IPS DF 6.9 (cell line): ENCODE measurements at places on chromosomes 4 and X.

DNA sequence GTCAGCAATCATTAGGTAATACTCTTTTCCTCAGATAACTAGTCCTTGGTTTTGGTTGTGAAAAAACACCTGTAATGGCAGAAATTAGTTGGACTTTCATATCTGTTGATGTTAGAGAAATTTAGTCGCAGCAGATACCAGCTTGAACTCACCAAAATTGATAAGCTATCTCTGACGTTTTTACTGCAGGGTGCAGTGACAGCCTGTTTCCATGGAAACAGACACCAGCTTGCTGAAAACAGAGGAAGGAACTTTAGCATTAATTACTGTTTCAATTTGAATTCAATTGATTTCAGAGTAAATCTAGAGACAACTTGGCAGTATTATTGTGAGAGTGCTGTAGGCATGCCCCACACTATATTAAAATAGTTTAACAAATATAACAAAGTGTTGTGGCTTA, 246.5 kb downstream of the PPP1R2C start:
- H3K27me3 ChIP-seq: no peaks in the 10 kb centered on the region
- H3K36me3 ChIP-seq: no peaks in the 10 kb centered on the region
- H3K4me1 ChIP-seq: no peaks in the 10 kb centered on the region
- no peak for DNase-seq
- no peak overlapping the region for H3K27ac ChIP-seq

DNA sequence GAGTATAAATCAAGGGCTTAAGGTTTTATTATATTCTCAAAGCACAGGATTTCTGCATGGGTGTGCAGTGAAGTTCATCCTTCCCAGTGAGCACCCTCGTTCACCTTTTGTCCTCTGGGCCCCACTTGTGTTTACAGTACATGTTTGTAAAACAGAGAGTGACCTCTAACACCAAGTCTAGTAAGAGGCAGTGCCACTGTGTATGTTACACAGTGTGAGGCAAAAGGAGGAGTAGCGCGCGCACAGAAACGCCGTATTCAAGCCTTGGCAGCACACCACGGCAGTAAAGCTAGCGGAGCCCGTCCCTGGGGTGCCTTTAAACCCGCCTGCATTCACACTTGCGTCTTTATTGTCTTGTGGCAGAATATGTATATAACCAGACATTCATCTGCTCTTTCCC, 51.9 kb downstream of the CCNI start:
- no peak for DNase-seq
- no peaks in the 10 kb centered on the region for H3K27me3 ChIP-seq
- H3K36me3 ChIP-seq: peaks cover 8% of the 10 kb centered on the region; the same call in 1 of the 2 replicates

GRCh38 chrX:37921758-37922157, 74.4 kb upstream of the DYNLT3 start:
- no peak for DNase-seq
- H3K27me3 ChIP-seq: no peaks in the 10 kb centered on the region
- H3K4me3 ChIP-seq: no peak overlapping the region

- no peak overlapping the region for H3K4me3 ChIP-seq
- no peak overlapping the region for H3K27ac ChIP-seq
- no peaks in the 10 kb centered on the region for H3K27me3 ChIP-seq
- DNase-seq: no peak
- no peaks in the 10 kb centered on the region for H3K4me1 ChIP-seq
These were observed 191.5 kb downstream of the SNCA start for GRCh38 chr4:89645482-89645881.

DNA sequence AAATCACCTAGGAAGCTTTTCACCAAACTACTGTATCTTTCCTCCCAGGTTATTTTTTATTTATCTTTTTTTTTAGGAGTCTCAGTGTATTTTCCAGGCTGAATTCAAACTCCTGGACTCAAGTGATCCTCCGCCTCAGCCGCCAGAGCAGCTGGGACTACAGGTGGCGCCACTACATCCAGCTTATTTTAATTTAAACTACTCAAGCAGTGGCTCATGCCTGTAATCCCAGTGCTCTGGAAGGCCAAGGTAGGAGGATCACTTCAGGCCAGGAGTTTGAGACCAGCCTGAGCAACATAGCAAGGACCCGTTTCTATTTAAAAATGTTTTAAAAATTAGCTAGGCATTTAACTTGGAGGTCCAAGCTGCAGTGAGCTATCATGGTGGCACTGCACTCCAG, 37.8 kb downstream of the LEF1 start:
- no peaks in the 10 kb centered on the region for H3K27me3 ChIP-seq
- no peak for DNase-seq
- H3K27ac ChIP-seq: no peak overlapping the region

- H3K4me1 ChIP-seq: no peaks in the 10 kb centered on the region
- no peaks in the 10 kb centered on the region for H3K36me3 ChIP-seq
- H3K4me3 ChIP-seq: no peak overlapping the region
These were observed 37.2 kb upstream of the NPFFR2 start for GRCh38 chr4:71994559-71994958.

DNA sequence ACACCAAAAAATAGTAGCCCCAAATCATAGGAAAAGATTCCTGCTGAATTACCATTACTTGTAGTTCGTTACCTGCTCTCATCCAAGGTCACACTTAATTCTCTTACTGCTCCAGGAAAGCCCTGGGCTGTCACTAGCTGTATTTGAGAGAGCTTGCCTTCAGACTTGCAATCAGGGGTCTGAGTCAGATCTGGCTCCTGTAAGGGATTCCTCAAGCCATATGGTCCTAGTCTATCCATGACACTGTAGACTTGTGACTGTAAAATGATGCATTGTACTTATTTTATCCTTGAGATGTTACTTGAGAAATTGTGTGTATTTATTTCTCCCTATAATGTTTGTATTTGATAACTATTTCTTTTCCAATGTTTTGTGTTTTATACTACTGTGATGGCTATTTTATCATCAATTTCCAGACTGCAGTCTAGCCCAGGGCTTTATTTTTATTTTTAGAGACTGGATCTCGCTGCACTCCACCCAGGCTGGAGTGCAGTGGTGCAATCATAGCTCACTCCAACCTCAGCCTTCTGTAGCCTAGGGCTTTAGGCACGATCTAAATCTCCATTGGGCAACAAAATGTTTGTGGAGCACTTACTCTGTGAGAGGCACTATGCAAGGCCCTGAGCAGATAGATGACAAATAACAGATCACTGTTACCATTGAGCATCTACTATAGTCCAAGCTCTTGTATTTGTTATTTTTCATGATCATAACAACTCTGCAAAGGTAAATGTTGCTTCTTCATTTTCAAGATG, 24.2 kb downstream of the ERVMER34-1 start:
- H3K27me3 ChIP-seq: no peaks in the 10 kb centered on the region
- H3K4me1 ChIP-seq: no peaks in the 10 kb centered on the region
- H3K36me3 ChIP-seq: no peaks in the 10 kb centered on the region
- no peak overlapping the region for H3K4me3 ChIP-seq
- no peak for DNase-seq
- no peak overlapping the region for H3K27ac ChIP-seq

GRCh38 chrX:41026702-41027078, 58.6 kb upstream of the USP9X start:
- H3K4me3 ChIP-seq: no peak overlapping the region
- H3K36me3 ChIP-seq: no peaks in the 10 kb centered on the region
- DNase-seq: no peak
- no peak overlapping the region for H3K27ac ChIP-seq
- H3K4me1 ChIP-seq: peaks cover 2% of the 10 kb centered on the region; the same call in 1 of the 2 replicates
- no peaks in the 10 kb centered on the region for H3K27me3 ChIP-seq

GRCh38 chrX:2696698-2697215, 5.7 kb downstream of the CD99 start:
- H3K27ac ChIP-seq: no peak overlapping the region
- H3K27me3 ChIP-seq: peaks cover 20% of the 10 kb centered on the region; the same call in 1 of the 2 replicates
- H3K36me3 ChIP-seq: no peaks in the 10 kb centered on the region
- H3K4me1 ChIP-seq: 0 out of 2 replicates have a peak, but pooled peaks cover 3% of the 10 kb centered on the region

GRCh38 chrX:276581-277201, 4.5 kb upstream of the PLCXD1 start:
- H3K4me3 ChIP-seq: peak overlapping the region; percentile 58
- no peaks in the 10 kb centered on the region for H3K27me3 ChIP-seq
- 0 out of 2 replicates have a peak, but pooled peaks cover 3% of the 10 kb centered on the region for H3K4me1 ChIP-seq
- no peaks in the 10 kb centered on the region for H3K36me3 ChIP-seq
- no peak overlapping the region for H3K27ac ChIP-seq
- DNase-seq: no peak

DNA sequence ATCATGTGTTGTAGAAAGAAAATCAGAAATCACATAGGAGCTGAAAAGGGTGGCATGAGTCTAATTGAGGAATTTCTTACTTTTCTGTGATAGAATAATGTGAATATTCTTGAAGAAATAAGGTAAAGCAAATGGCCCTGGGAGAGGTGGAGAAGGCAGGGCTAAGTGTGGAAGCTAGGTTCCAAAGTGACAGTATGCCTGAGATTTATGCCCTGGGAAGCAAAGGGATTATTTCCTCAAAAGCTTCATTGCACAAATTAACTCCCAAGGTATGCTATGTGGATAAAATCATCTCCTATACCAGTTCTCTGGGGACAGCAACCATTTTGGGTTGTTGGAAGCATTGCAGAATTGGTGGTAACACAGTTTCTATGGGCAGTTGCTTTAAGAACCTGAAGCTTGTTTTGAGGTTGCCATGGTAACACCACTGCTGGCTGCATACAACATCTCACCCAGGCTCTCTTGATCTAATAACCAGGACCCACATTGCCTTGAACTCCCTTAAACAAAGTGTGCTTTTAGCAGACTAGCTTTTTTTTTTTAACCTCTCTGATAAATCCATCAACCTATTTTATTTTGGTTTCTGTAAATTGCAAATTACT, 21.0 kb downstream of the MAOA start:
- no peak for DNase-seq
- no peak overlapping the region for H3K27ac ChIP-seq
- no peak overlapping the region for H3K4me3 ChIP-seq
- H3K4me1 ChIP-seq: no peaks in the 10 kb centered on the region

- H3K4me1 ChIP-seq: no peaks in the 10 kb centered on the region
- no peak overlapping the region for H3K4me3 ChIP-seq
- DNase-seq: no peak
- no peak overlapping the region for H3K27ac ChIP-seq
These were observed 147.2 kb upstream of the DIPK2B start for GRCh38 chrX:45347877-45348276.

- H3K36me3 ChIP-seq: no peaks in the 10 kb centered on the region
- no peaks in the 10 kb centered on the region for H3K4me1 ChIP-seq
- H3K4me3 ChIP-seq: no peak overlapping the region
- no peak overlapping the region for H3K27ac ChIP-seq
- H3K27me3 ChIP-seq: no peaks in the 10 kb centered on the region
These were observed 411.3 kb downstream of the SPRY1 start for GRCh38 chr4:123807866-123808265.

GRCh38 chr4:1406981-1407656, 877 bp upstream of the NKX1-1 start:
- H3K4me3 ChIP-seq: no peak overlapping the region
- no peak overlapping the region for H3K27ac ChIP-seq
- H3K36me3 ChIP-seq: no peaks in the 10 kb centered on the region; the same call in 1 of the 2 replicates
- peaks cover 2% of the 10 kb centered on the region; the same call in 1 of the 2 replicates for H3K4me1 ChIP-seq
- peaks cover 75% of the 10 kb centered on the region for H3K27me3 ChIP-seq

GRCh38 chr4:94689155-94689860, 68.4 kb upstream of the BMPR1B start:
- H3K27me3 ChIP-seq: no peaks in the 10 kb centered on the region
- no peak overlapping the region for H3K27ac ChIP-seq
- no peaks in the 10 kb centered on the region for H3K36me3 ChIP-seq
- H3K4me3 ChIP-seq: no peak overlapping the region

- H3K4me1 ChIP-seq: no peaks in the 10 kb centered on the region; the same call in 1 of the 2 replicates
- no peak for DNase-seq
These were observed 35.5 kb upstream of the PCDH19 start for GRCh38 chrX:100445593-100445992.

GRCh38 chr4:22363036-22363435, 152.8 kb downstream of the ADGRA3 start:
- H3K36me3 ChIP-seq: no peaks in the 10 kb centered on the region
- no peak overlapping the region for H3K4me3 ChIP-seq
- no peak for DNase-seq
- no peaks in the 10 kb centered on the region for H3K4me1 ChIP-seq

DNA sequence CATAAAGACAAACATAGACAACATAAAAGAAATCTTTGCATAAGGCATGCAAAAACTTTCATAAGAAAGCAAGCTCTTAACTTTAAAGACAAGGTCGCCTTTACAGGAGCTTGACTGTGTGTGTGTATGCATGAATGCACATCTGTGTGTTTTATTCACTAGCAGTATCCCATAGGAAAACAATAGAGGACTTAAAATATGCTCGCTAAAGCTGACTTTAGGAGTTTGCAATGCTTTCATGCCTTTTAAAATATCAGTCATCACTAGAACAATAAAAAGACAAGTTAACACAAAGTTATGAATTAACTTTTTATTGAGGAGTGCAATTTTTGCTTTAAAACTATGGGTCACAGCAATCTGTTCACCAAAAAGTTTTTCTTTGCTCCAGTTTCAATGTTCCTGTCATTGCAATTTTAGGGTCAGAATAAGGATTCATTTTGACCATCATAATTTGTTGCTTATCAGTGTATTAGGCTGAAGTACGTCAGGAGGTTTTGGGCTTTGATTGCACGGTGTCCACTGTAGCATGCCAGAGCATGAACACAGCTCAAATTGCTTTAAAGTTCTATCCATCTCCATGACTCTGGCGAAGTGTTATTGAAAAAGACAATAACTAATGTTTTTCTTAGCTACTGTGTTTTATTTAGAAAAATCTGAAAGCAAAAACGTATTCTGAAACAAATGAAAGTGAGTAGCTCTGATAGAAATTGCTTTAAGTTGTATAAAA, 36.9 kb downstream of the ANXA10 start:
- no peak overlapping the region for H3K4me3 ChIP-seq
- H3K27me3 ChIP-seq: no peaks in the 10 kb centered on the region
- DNase-seq: no peak
- H3K36me3 ChIP-seq: no peaks in the 10 kb centered on the region
- no peak overlapping the region for H3K27ac ChIP-seq

DNA sequence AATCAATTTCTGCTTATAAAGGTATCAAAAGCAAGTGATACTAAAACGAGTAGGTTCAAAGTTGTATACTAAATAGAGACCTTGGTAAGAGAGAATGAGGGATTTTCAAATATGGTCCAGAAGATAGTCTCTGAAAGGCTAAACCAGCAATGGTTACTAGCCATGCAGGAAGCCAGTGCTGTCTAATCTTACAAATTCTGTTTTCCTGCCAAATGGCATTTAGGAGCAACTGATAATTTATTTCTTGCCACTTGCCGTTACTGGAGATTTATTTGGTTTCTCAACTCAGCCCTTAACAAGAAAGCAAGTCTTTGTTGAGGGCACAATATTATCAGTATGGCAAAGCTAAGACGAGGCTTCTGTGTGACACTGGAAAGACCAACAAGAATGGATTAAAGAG, 47.2 kb downstream of the MAP7D3 start:
- no peak for DNase-seq
- H3K27me3 ChIP-seq: no peaks in the 10 kb centered on the region
- no peaks in the 10 kb centered on the region for H3K36me3 ChIP-seq
- H3K4me1 ChIP-seq: peaks cover 3% of the 10 kb centered on the region; the same call in 1 of the 2 replicates

DNA sequence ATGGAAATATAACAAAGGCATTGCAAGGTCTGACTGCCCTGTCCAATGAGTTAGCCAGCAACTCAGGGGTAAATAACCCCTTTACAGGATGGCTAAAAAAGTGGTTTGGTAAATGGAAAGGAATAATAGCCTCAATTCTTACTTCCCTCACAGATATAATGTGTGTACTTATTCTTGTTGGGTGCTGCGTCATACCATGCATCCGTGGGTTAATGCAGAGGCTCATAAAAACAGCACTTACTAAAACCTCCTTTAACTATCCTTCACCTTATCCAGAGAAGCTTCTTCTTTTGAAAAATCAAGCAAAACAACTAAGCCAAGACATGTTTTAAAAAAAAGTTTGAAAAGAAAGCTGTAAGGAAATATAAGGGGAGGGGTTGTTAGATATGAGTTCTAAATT, 301.0 kb downstream of the PAPSS1 start:
- H3K27me3 ChIP-seq: no peaks in the 10 kb centered on the region
- H3K4me3 ChIP-seq: no peak overlapping the region
- H3K36me3 ChIP-seq: no peaks in the 10 kb centered on the region
- H3K27ac ChIP-seq: no peak overlapping the region
- H3K4me1 ChIP-seq: no peaks in the 10 kb centered on the region
